Esophagus squamous epithelium (tissue), 5 donors: ENCODE measurements at places on chromosomes 3 and 15. TPM values are rescaled to one million over a fixed set of nuclear protein-coding genes. Genes with fewer than 3 reads are reported as not detected.

DNA sequence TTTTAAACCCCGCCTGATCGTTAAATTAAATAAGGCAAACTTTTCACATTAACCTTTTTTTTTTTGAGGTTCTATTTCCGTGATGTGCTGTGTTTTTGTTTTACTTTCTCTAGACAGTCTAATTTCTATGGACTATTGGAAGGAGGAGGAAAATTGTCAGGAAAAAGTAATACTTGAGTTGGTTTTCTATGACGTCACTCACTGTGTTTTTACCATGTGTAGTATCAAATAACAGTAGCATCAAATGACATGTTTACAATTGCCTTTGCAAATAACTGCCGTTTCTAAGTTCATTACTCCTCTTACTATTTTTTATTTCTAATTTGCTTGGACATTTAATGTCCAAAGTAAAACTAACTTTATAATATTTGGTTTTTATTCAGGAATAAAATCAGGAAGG lies 32.3 kb downstream of the MYO1E start:
- no peak for DNase-seq

DNA sequence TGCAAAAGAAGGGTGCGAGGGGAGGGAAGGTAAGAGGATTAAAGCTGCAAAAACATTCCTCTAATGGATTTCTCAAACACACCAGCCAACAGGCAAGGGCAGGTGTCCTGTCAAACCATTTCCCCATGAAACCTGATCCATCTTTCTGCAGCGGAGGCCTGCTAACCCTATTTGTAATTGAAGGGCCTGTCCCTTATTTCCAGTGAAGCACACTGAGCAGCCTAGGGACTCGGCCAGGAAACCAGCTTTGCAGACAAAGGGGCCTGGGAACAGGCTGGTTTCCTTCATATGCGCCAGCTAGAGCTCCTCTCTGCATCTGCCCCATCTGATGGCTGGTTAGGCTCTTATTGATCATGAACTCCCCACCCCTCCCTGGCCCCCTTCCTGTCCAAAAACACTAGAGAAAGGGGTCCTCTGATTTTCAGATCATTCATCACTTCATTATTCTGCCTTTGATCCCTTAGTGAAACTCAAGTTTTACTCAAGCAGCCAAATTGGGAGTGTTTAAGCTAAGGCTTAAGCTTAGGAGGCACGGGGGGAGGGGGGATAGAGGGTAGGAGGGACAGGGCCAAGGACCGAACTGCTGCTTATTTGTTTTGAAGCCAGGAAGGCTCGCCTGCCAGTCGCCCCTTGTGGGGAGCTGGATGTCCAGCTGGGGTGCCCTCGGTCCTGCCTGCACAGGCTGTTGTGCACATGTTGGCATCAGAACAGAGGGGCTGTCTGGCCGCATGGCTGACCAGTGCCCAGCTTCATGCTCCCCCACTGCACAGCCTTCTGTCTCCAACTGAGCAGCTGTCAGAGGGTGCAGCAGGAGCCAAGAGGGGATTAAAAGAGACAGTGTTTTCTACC lies 53.1 kb downstream of the BOC start:
- no peak for DNase-seq

Gene UBA7
- 33.7 TPM for total RNA-seq

Gene GHSR
- not detected for total RNA-seq

DNA sequence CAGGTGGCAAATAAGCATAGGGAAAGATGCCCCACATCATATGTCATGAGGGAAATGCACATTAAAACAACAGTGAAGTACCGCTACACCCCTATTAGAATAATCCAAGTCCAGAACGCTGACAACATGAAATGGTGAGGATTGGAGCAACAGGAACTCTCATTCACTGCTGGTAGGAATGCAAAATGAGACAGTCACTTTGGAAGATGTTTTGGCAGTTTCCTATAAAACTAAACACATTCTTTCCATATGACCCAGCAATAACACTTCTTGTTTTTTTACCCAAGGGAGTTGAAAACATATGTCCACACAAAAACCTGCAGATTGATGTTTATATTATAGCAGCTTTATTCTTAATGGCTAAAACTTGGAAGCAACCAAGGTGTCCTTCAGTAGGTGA lies 116.4 kb upstream of the TOPAZ1 start:
- no peak for DNase-seq

GRCh38 chr3:51997935-51998596 lies 2.4 kb upstream of the RPL29 start:
- no peak for DNase-seq

Gene RLBP1
- total RNA-seq, result not detected

- DNase-seq, result no peak
Measured at GRCh38 chr3:184884359-184885017, 72.5 kb downstream of the VPS8 start.

GRCh38 chr3:179446501-179446900 lies 4.8 kb downstream of the GNB4 start:
- no peak for DNase-seq

Gene ZNF660
- 0.04 TPM for total RNA-seq

Gene STT3B
- total RNA-seq, result 123 TPM

Gene KNSTRN
- 11.3 TPM for total RNA-seq

Gene QTRT2
- 7.5 TPM for total RNA-seq

GRCh38 chr3:160170409-160171370 lies 54.5 kb upstream of the C3orf80 start:
- DNase-seq, result no peak

GRCh38 chr3:192024751-192025150 lies 563.8 kb downstream of the PYDC2 start:
- no peak for DNase-seq

Gene PSTPIP1
- 2.7 TPM for total RNA-seq
